C1 segment of cervical spinal cord (tissue), 14 donors: ENCODE measurements at places on chromosomes 3 and 15.

DNA sequence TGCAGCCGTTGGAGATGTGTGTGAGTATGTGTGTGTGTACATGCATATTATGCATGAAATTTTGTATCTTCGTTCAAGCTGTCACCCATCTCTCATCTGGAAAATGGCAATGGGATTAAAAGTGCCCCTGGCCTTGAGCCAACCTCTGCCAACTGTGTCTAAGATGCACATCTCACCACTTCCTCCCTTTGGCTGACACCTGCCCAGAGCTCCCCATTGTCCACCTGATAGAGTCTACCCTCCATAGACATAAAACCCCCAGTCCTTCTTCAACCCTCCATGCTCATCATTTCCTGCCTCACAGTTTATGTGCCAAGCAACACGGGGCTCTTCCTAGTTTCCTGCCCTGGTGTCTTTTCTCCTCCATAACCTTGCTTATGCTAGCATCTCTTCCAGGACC lies 187.5 kb upstream of the HES1 start:
- DNase-seq = no peak

- DNase-seq = no peak
Measured at GRCh38 chr3:26247712-26248111, 374.9 kb upstream of the LRRC3B start.

- no peak for DNase-seq
Measured at GRCh38 chr3:113249601-113250000, 38.2 kb downstream of the BOC start.

DNA sequence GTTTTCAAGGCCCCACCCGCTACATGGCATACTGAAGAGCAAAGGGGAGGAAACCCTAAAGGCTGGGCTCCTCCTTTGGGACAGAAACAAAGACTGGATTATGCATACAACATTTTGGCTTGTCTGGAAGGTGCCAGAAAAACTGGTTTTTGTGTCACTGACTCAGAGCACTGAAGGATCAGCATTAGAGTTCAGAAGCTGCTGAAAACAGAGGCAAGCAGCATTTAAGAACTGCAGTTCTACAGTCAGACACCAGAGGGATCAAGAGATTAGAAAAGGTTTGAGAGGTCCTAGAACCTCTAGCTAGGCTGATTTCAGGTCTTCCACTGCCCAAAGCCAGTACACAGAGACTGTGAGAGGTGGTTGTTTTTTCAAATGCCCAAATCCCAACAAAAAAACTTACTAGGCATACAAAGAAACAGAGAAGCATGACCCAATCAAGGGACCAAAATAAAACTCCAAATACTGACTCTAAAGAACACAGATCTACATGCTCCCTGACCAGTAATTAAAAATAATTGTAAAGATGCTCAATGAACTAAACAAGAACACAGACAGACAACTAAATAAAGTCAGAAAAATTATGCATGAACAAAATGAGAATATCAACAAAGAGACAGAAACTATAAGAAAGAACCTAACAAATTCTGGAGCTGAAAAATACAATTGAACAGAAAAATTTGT lies 91.2 kb downstream of the SENP2 start:
- no peak for DNase-seq

DNA sequence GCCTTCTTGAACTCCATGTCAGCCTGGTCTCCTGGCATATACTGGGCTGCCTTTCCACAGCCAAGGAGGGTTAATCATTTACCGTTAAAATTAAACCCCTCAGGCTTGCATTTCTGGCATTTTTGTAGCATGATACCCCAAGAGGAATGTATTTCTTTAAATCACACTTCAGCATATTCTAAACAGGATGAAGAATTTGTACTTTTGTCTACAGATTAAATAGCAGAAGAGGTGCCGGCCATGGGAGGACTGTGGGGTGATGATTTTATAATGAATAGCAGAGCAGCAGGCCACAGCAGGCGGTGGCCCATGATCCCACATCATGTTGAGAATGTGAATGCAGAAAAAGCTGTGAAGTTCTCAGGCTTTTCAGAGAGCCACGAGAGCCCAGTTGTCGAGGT lies 90.2 kb downstream of the ARNT2 start:
- DNase-seq = no peak

DNA sequence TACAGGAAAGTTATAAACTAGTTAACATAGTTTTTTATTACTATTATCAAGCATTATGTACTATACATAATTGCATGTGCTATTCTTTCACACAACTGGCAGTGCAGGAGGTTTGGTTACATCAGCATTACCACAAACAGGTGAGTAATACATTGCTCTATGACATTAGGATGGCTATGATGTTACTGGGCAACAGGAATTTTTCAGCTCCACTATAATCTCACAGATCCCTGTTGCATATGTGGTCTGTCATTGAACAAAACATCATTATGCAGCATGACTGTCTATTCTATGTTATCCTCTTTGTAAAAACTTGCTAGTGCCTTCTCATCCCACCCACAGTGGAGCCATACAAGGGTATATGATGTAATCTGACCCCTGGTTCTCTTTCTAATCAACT lies 36.5 kb upstream of the PDZRN3 start:
- no peak for DNase-seq

GRCh38 chr15:92949604-92950249 lies 49.6 kb downstream of the CHD2 start:
- DNase-seq = no peak

GRCh38 chr15:31325595-31326155 lies 960 bp upstream of the KLF13 start:
- peak; percentile 76 for DNase-seq

DNA sequence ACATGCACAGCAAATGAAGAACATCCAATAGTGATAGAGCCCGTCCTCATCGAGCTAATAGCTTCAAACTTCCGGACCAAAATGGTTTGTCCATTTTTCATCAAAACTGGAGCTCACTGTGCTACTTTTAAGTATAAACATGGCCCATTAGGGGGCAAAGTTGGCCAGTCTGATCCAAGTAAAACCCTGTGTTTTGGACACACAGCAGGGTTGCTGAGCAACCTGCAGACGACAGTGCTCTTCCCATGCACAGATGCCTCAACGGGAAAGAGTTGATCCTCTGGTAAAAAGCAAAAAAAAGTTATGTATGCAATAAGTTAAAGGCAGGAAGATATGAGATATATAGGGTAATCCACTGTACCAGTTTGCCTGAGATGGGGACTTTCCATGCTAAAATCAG lies 244.0 kb upstream of the THBS1 start:
- no peak for DNase-seq

GRCh38 chr3:47716656-47717055 lies 65.0 kb downstream of the SMARCC1 start:
- no peak for DNase-seq

DNA sequence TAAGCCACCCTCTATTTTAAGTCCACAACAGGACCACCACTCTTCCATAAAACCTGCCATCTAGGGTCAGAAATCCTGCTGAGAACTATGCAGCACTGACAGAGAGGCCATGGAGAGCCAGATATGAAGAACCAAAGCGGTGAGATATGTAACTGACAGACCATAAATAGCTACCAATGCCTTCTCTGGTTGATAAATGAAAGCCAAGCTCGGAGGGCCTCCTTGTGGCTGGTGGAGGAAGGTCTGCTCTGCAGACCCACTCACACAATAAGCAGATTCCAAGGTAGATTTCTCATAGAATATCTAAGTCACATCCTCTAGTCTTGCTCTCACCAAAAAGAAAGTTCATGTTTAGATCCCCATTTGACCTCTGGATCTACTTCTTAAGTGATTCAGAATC lies 38.9 kb downstream of the RYK start:
- no peak for DNase-seq

- no peak for DNase-seq
Measured at GRCh38 chr3:124137216-124137615, 145.3 kb upstream of the ROPN1 start.

DNA sequence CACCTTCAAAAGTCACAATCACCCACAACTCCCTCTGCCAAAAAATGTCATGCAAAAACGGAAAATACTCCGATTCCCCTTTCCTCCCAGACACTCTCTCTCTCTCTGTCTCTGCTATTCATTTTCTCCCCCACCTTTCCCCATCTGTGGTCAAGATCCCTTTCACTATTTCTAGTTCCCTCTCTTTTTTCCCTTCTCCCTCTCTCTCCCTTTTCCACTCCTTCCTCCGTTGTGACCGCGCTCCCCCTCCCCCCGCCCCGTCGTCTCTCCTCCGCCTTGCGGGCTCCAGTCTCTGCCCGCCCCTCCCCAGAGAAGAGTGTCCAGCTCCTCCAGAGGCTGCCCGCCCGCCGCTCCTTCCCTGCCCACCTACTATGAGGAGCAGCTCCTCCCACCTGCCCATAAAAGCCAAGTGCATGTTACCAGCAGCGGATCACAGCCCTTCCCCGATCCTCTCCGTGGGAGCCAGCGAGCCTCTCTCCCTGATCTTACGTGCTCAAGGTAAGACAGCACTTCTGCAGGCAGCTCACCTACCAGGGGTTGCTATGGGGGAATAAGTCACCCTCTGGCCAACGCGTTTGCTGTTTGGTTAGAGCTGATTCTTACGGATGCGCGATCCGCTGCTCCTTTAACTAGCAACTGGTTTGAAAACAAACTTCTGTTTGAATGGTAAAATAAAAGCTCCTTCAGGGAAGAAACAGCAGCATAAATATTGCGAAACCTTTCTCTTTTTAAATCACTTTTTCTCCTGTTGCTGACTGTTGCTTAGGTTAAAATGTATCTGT lies at the start of gene COL8A1:
COL8A1 (plus strand) TSS at position 428 of the 782 bp plus-strand sequence. CDS start 152,089 bp downstream, outside the sequence.
- DNase-seq = peak; percentile 15

DNA sequence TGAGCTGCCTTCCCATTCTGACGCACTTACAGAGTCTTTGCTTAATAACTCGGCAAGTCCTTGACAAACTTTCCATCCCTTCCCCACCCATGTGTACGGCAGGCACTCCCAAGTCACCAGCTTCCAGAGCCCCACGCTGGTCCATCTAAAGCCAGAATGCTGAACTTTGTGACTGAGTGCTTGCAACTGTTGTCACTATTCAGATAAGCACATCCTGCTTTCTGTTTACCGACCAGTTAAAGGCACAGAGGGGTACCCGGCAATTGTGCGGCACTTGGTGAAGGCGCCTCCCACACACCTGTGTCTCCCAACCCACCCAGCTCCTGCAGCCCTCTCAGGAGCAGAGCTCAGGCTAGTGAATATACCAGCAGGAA lies 430.6 kb downstream of the FOXP1 start:
- no peak for DNase-seq

GRCh38 chr3:106261915-106262683 lies 393.3 kb upstream of the CBLB start:
- no peak for DNase-seq

GRCh38 chr3:52531860-52532516 lies 1.7 kb downstream of the NT5DC2 start:
- no peak for DNase-seq

GRCh38 chr15:34976743-34977142 lies 7.2 kb upstream of the AQR start:
- no peak for DNase-seq

DNA sequence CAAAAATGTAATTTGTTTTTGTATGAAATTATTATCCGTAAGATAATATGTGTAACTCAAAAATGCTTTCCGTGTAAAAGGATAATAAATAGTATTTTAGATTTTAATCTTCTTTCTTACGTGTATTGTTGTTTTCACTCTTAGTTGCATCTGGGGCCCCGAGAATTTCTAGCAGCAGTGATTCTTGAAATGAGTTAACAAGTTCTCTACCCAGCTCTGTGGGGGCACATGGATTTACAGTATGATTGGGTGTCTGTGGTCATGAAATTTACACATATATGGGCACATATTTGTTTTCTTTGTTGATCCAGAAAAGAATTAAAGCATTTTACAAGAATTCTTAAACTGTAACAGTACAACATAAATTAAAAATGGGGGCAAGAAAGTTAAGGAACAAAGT lies 145.9 kb upstream of the LRRFIP2 start:
- no peak for DNase-seq

- DNase-seq = no peak
Measured at GRCh38 chr3:129031476-129032215, 28.9 kb upstream of the GP9 start.

- DNase-seq = peak; percentile 20
Measured at GRCh38 chr3:54599716-54600115, 328.1 kb downstream of the LRTM1 start.

DNA sequence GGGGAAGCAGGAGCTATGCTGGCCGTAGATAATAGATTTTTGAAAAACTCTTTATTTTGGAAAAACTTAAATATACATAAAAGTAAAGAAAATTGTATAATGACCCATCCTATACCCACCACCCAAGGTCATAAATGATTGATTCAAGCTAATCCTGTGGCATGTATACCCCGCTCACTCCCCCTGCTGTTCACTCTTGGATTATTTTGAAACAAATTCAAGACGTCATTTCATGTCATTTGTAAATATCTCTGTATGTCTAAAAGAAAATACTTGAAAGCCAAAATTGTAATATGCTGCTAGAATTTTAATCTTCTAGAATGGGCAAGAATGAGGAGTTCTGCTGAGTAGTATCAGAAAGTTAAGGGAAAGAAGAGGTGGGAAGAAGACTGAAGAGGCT lies 241.7 kb downstream of the FEZF2 start:
- no peak for DNase-seq
